Cerebellum (tissue), 4 donors: ENCODE measurements at places on chromosomes 2 and 18. TPM values are rescaled to one million over a fixed set of nuclear protein-coding genes. Genes with fewer than 3 reads are reported as not detected.

DNA sequence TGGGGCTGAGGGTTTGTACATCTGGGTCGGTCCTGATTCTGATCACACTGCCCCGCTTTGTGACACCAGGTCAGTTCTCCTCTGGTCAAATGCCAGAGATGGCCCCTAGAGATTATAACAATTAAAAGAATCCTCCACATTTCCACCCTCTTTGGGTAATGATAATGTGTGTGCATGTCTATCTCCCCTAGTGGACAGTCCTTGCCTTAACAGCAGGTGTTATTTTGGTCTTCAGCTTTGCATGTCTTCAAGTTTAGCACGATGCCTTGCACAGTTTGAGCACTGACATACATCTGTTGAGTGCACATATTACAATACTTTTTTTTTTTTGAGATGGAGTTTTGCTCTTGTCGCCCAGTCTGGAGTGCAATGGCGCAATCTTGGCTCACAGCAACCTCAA, 25.7 kb upstream of the COX7A2L start:
- no peak for DNase-seq

DNA sequence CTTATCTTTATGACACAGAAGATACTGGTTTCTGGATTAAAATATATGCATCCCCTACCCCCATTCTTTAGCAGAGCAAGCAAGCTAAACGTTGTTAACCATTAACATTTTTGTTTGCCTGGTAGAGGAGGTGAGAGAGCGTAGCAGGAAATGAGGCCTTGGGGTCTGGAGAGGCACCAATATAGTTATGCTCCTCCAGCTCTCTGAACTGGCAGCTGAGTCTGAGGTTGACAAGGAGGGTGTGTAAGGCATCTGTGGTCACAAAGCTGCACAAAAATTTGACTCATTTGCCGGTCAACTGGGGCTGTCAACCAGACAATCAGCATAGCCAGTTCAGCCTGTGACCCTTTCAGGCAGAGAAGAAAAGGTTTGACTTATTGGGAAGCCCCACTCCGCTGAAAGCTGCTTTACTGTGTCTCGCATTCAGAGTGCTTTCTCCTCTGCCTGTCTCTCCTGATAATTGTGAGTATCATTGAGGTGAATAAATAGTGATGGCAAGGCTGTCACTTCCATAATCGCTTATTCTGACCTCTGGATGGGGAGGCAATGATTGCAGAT, 647.5 kb upstream of the SETBP1 start:
- DNase-seq = no peak

- no peak for DNase-seq
Measured at GRCh38 chr2:150802635-150803034, 315.2 kb upstream of the RND3 start.

DNA sequence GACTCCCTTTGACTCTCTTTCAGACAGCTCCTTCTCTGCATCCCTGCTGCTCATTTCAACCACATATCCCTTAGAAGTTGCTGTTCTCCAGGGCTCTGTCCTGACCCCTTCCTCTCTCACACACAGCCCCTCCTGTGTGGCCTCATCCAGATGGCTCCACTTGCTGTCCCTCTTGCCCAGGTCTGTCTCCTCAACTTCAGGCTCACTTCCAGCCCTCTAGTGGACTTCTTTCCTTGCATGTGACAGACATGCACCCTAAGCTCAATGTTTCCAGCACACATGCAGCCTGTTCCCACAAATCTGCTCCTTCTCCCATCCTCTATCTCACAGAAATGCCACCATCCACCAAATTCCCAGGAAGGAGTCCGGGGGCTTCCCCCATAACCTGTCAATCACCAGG, 9.0 kb upstream of the MRPL19 start:
- no peak for DNase-seq

GRCh38 chr2:137764646-137765045, 199.6 kb upstream of the HNMT start:
- DNase-seq = no peak

Gene USP37
- total RNA-seq = 31.1 TPM

Gene MROH2A
- not detected for total RNA-seq
